Thoracic aorta (tissue), 2 donors: ENCODE measurements at places on chromosomes 2 and 18. TPM values are rescaled to one million over a fixed set of nuclear protein-coding genes. Genes with fewer than 3 reads are reported as not detected.

The CRYGD gene
- not detected for total RNA-seq

- peak overlapping the region; percentile 72 for H3K4me3 ChIP-seq
- H3K27ac ChIP-seq = peak overlapping the region; percentile 79
- H3K4me1 ChIP-seq = peaks cover 49% of the 10 kb centered on the region
- H3K36me3 ChIP-seq = no peaks in the 10 kb centered on the region
These were observed 1.2 kb downstream of the RTKN start for GRCh38 chr2:74440378-74441169.

GRCh38 chr2:60411295-60411694 lies 142.2 kb downstream of the BCL11A start:
- H3K27me3 ChIP-seq = no peaks in the 10 kb centered on the region
- no peak for DNase-seq
- no peaks in the 10 kb centered on the region for H3K4me1 ChIP-seq
- no peaks in the 10 kb centered on the region for H3K36me3 ChIP-seq

GRCh38 chr2:231323316-231323715 lies 72.2 kb upstream of the B3GNT7 start:
- DNase-seq = no peak
- no peak overlapping the region for H3K27ac ChIP-seq
- peaks cover 15% of the 10 kb centered on the region for H3K4me1 ChIP-seq
- H3K27me3 ChIP-seq = no peaks in the 10 kb centered on the region
- H3K4me3 ChIP-seq = no peak overlapping the region

DNA sequence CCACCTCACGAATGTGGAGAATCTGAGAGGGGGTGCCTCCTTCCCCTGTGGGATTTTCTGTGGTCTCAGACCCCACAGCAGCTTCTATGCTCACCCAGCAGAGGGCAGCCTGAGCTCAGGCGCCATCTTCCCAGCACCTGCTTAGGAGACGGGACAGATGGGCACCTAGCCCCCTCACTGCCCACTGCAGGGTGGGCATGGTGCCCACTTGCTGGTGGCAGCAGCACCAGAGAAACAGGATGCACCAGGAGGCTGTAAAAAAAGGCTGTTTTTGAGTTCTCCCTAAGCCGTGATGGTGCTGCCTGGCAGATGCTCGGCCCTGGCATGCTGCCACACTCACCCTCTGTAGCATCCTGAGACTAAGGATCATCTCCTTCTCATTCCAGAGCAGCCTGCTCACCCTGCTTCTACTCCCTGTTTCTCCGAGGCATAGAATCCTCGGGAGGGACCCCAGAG lies 19.1 kb upstream of the SLC20A1 start:
- no peaks in the 10 kb centered on the region for H3K36me3 ChIP-seq
- DNase-seq = no peak
- peaks cover 28% of the 10 kb centered on the region for H3K4me1 ChIP-seq
- H3K4me3 ChIP-seq = peak overlapping the region; percentile 59

DNA sequence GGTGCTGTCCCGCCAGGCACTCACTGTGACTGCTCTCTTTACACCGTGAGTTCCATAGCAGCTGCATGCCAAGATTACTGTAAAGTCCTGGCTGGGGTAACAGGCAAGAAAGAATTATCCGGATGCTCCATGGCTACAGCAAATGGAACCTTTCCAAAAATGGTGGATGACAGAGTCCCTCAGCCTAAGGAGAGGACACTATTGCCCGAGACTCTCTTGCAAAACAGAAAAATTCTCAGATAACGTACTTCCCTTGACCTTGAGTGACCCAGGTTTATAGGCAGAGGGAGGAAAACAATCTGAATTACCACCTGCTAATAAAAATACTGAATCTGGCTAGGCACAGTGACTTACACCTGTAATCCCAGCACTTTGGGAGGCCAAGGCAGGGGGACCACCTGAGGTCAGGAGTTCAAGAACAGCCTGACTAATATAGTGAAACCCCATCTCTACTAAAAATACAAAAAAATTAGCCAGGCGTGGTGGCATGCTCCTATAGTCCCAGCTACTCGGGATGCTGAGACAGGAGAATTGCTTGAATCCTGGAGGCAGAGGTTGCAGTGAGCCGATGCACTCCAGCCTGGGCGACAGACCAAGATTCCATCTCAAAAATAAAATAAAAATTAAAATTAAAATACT lies 4.5 kb downstream of the CYS1 start:
- H3K27ac ChIP-seq = no peak overlapping the region
- no peaks in the 10 kb centered on the region for H3K27me3 ChIP-seq
- H3K4me3 ChIP-seq = no peak overlapping the region
- H3K36me3 ChIP-seq = no peaks in the 10 kb centered on the region
- H3K4me1 ChIP-seq = peaks cover 24% of the 10 kb centered on the region

- H3K4me1 ChIP-seq = no peaks in the 10 kb centered on the region
- no peak overlapping the region for H3K4me3 ChIP-seq
- no peak overlapping the region for H3K27ac ChIP-seq
- no peaks in the 10 kb centered on the region for H3K36me3 ChIP-seq
- DNase-seq = no peak
These were observed 173.7 kb upstream of the HNRNPA3 start for GRCh38 chr2:177038787-177039484.

DNA sequence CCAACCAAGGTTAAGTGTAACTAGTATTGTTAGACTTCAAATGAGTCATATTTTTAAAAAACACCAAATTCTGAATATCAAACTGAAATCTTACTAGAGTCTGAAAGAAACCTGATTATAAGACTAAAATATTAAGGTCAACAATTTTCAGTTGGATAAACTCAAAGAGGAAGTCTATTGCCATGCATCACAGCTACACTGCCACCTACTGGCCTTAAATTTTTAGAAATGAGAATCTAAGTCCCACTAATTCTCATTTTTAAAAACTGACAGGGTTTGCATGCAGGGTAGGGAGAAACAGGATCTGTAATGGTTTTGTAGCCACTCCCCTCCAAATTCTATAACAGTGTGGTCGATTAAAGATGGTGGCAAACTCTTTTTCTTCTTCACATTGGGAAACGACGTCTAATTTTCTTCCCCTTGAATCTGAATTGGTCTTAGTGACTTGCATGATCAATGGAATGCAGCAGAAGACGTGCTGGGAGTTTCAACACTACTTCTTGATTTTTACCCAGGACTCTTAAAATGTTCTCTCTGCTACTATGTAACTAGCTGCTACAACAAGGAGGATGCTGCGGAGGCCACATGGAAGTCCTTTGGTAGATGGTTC lies 176.1 kb upstream of the SESTD1 start:
- DNase-seq = no peak
- no peak overlapping the region for H3K4me3 ChIP-seq
- no peaks in the 10 kb centered on the region for H3K27me3 ChIP-seq

DNA sequence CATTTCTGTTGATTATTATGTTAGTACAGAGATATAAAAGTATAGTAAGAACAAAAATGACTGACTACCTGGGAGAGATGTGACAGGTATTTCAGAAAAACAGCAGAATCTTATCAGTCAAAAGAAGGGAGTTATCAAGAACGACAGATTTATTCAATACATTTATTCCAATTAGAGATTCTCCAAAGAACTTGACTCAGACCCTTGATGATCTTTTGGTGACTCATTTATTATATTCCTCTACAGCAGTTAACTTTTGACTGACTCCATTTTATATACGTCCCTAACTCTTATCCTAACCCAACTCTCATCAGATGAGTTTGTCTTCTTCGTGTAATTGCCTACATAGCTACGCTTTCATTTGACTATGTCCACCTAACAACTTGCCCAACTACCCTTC lies 91.1 kb downstream of the C2orf74 start:
- DNase-seq = no peak
- peaks cover 15% of the 10 kb centered on the region for H3K36me3 ChIP-seq
- no peak overlapping the region for H3K4me3 ChIP-seq
- no peak overlapping the region for H3K27ac ChIP-seq
